ENCODE measurements at places on chromosomes 1 and 21. TPM values are rescaled to one million over a fixed set of nuclear protein-coding genes. Genes with fewer than 3 reads are reported as not detected.

DNA sequence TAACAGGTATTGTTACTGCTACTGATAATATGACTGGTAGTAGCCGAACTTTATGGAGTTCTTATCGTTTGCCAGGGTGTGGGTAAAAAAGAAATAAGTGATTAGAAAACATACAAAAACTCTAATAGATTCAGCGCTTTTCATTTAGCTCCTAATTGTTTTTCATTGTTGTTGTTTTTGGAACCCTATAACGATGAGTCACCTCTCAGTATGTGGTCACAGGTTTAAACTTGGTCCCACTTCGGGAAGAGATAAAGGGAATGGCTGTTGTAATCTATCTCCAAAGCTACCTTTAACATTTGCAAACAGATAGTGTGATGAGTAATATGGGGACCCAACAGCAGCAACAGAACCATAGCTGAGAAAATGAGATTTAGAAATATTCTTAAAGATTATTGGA is 62.7 kb upstream of the BCL10 start:
- no peak for DNase-seq

DNA sequence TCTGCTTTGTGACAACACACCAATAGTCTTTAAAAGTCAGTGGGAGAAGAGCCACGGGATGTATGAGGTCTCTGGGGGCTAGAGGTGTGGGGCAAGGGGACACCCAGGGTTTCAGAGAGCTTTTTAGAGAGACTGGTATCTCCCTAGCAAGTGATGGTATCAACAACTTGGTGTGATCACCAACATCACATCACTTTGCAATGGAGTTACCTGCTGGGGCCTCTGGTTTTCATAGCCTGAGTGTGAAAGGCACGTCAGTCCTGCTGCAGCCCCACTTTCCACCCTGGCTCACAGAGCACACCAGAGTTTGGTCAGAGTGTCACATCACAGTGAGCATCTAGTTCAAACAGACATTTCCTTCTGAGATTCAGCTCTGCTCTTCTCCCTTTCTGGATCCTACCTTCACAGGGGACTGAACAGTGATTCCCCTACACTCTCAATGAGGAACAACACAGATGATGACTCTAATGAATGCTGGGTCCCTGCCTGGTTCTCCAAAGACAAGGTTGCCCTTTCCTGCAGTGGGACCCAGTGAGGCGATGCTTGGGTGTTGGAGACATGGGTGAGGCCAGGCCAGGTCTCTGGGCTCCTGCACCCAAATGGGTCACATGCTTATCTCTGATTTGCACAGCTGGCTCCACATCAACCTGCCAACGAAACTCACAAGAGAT is 2.0 kb upstream of the MAN1C1 start:
- DNase-seq: no peak

PLCH2 gene
- 1.4 TPM for total RNA-seq

DNA sequence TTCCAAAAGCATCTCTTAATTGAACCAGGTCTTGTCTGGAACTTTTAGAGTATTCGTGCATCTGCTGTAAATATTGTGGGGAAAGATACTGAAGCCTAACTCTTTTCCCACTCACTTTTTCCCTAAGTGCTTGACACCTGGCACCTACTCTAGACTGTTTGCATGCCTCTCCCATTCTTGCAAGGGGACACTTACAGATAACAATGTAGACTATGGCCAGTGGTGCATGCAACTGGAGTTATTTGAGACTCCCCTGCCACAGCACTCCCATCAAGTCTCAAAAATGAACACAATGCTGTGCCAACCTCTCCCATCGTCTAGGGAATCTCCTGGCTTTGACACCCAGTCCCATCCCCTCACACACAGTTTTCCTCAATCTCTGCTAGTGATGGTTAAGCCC is 118.6 kb upstream of the ATP1B1 start:
- DNase-seq: no peak

GRCh38 chr1:3384407-3384806 is 70.1 kb upstream of the ARHGEF16 start:
- DNase-seq: no peak

CD164L2 gene
- total RNA-seq: not detected

DNA sequence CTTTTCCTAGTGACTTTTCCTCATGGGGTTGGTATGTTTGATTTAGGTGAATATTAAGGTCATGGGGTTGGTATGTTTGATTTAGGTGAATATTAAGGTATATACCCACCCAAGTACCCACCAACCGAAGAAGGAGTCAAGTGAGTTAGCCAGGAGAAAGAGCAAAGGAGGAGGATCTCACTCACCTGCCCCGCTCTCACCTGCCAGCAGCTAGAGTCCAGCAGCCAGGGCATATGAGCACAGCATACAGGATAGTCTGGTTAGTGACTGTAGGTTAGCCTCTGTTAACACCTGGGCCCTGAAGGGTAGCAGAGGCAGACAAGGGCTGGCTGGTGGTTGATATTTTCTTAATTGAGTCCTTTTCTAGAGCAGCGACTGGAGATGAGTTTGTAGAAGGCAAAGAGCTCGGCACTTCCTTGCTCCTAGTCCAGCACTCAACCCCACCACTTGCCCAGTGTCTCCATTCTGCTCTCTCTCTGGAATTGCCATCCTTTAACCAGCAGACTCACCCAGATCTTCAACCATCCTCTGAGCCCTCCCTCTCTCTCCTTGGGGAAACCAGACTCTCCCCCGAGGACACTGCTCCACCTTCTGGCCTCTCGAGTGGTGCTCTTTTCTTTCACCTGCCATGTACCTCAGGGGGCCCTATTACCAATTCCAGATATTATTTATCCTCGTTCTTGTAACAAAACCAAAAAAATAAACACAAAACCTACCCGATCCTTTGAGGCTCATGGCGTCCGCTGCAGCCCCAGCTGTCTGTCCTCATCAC is 16.3 kb upstream of the DESI2 start:
- no peak for DNase-seq

GRCh38 chr1:71364236-71364635 is 283.4 kb upstream of the ZRANB2 start:
- no peak for DNase-seq

CCDC30 gene
- 1.9 TPM for total RNA-seq

- peak; percentile 54 for DNase-seq
Observed at GRCh38 chr21:42239973-42240372, 21.0 kb downstream of the ABCG1 start.

DNA sequence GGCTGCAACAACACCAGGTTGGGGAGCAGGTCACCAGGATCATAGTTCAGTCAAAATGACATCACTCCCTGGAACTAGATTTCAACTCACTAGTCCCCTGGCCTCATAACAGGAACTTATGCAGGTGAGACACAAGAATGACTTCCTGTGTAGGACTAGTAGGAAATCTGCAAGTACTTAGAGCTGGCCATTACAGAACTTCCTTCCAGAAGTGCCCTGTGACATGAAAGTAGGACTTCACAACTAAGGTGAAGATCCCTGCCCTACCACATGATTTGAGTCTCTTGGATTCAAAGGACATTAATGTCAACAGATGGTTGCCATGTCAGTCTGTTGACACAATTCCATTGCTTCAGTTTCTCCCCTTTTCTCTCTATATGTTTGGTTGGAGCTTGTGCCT is 223.1 kb downstream of the RPS6KC1 start:
- peak; percentile 8 for DNase-seq

Measured in OCI-LY7 (cell line).